Activated CD4-positive, alpha-beta T cell treated with anti-CD3 and anti-CD28 coated beads, Interleukin-2, Interleukin-4, amounts not matched to agents 100 ng/mL and 50 ng/mL, durations not matched to agents 16 hours and 8 hours (primary cell): ENCODE measurements at places on chromosomes 1 and 21.
A peak's percentile ranks its signal among the peaks of the same experiment; 100 is the strongest.

GRCh38 chr21:27776925-27777553 lies 810.2 kb upstream of the ADAMTS5 start:
- DNase-seq = no peak

GRCh38 chr1:61504852-61505390 lies 220.0 kb downstream of the TM2D1 start:
- no peak for DNase-seq

- no peak for DNase-seq
These were observed 23.4 kb upstream of the POU2F1 start for GRCh38 chr1:167197236-167197635.

DNA sequence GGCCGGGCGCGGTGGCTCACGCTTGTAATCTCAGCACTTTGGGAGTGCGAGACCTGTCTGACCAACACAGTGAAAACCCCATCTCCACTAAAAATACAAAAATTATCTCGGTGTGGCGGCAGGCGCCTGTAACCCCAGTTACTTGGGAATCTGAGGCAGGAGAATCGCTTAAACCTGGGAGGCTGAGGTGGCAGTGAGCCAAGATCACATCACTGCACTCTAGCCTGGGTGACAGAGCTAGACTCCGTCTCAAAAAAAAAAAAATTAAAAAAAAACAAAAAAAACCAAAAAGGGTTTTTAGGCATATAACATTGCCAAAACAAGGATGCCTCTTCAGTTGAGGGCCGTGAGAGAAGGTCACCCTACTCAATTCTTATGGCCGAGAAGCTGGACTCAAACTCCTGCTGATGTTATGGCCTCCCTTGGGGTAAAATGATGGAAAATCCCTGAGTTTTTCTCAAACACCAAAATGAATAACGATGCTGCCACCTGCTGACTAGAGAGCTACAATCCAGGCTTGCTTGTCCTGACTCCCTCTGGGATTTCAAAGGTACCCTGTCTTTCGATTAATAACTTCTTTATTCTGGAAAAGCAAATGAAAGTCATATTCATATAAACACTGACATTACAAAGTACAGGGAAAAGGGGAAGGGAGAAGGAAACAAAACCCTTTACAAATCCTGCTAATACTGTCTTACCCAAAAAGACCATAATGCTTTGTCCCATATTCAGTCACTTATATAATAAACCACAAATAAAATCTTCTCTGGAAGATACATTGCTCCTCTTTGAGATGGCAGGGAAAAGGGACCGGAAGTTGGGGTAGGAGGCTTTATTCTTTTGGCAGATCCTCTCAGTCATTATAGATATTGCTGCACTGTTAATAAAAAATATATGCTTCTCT lies 10.7 kb downstream of the RAB42 start:
- DNase-seq = peak; percentile 24

DNA sequence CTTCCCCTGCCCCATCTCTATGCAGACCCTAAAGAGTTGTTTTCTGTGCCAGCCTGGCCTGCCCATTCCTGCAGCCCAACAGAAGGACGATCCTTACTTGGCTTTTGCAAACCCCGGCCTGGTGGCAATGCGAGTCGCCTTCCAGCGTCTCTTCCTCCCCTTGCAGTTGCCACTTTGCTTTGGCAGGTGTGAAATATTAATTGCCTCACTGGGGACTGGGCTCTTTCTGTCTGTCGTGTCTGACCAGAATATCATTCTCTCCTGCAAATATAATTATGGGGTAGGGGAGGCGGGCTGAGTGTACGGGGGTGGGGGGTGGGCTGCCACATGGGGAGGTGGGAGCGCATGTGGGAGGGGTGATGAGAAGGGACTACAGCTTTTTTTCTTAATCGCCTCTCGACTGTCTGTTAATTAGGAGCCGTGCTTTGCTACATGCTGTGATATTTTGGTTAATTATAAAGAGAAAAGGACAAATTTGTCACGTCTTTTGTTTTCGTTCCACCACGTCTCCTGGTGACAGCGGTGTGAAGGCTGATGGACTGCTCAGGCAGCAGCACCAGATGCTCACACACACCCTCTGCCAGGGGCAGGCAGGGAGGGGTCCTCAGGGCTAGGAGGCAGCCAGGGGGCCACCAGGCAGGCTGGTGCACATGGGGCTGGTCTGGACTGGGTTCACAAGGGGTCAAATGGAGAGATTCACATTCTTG lies 80.1 kb upstream of the CD34 start:
- DNase-seq = no peak

GRCh38 chr1:110216844-110217444 lies 6.8 kb downstream of the KCNC4 start:
- DNase-seq = peak; percentile 72

GRCh38 chr1:174975764-174976163 lies 24.0 kb upstream of the CACYBP start:
- DNase-seq = no peak

DNA sequence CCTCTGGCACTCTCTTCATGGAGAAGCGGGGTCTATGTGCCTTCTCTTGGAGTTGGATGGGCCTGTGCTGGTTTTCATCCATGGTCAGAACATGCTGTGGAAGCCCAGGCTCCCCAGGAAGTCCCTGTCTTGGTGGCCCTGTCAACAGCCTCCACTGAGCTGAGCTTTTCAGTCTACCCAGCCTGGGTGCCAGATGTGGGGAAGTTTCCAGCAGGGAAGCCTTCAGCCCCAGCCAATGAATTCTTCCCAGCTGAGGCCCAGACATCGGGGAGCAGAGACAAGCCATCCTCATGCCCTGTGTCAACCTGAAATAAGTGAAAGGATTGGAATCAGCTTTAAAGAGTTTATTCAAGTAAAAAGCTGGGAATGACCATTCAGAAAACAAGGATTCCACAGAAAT lies 75.1 kb upstream of the PGBD5 start:
- DNase-seq = no peak

DNA sequence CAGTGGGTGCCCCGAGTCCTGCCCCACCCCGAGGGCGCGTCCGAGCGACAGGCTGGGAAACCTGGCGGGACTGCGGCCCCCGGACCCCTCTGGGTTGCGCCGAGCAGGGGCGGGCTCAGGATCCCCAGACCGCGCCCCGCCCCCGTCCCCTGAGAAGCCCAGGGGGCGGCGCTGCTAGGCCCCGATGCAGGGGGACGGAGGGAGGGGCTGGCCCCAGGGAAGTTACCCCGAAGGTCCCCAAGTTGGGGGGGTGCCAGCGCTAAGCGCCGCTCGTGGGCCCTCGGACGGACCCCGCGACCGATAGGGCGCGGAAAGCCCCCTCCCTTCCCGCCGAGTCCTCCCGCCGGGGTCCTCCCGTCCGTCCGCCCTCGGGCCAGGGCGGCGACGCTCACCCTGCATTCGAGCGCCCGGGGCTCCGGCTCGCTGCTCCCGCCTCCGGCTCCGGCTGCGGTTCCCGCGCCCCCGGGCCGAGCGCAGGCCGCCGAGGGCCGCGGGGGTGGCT lies 414 bp downstream of the GPR153 start:
- DNase-seq = no peak

DNA sequence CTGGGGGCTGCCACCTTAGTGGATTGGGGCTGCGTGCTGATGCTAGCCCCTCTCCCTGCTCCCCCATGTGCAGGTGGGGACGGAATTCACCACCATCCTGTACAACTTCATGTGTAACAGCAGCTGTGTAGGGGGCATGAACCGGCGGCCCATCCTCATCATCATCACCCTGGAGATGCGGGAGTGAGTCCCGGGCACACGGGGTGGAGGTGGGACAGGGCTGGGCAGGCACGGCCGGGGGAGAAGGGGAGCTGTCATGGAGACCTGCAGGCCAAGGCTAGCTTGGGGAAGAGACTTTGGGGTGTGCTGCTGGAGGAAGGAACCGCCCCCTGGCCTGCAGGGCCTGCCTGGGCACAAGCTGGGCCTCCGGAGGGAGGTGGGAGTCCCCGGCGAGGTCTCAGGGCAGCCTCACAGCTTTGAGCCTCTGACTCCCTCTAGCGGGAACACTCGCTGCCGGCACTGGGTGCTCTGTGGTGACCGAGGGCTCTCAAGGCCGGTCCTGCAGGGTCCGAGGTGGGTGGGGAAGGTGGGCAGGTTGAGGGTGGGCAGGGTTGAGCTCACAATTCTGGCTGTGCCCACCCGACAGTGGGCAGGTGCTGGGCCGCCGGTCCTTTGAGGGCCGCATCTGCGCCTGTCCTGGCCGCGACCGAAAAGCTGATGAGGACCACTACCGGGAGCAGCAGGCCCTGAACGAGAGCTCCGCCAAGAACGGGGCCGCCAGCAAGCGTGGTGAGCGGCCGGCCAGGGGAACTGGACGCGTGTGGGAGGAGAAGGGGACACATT lies 25.0 kb upstream of the CCDC27 start:
- peak; percentile 15 for DNase-seq

GRCh38 chr1:215825056-215825455 lies 258.0 kb downstream of the KCTD3 start:
- DNase-seq = no peak

DNA sequence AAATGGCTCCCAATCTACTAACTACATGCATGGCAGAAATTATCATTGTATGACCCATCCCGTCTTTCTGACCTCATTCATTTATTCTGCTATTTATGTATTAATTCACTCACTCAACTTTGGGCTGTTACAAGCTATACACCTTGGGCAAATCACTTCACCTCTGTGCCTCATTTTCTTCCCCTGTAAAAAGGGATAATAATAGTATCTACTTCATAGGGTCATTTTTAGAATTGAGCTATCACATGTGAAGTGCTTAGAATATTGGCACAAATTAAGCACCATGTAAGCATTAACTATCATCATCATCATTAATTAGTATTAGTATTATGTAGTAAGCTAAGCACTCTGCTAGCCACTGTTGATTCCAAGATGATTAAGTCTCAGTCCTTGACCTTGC lies 52.1 kb downstream of the NMNAT2 start:
- no peak for DNase-seq

DNA sequence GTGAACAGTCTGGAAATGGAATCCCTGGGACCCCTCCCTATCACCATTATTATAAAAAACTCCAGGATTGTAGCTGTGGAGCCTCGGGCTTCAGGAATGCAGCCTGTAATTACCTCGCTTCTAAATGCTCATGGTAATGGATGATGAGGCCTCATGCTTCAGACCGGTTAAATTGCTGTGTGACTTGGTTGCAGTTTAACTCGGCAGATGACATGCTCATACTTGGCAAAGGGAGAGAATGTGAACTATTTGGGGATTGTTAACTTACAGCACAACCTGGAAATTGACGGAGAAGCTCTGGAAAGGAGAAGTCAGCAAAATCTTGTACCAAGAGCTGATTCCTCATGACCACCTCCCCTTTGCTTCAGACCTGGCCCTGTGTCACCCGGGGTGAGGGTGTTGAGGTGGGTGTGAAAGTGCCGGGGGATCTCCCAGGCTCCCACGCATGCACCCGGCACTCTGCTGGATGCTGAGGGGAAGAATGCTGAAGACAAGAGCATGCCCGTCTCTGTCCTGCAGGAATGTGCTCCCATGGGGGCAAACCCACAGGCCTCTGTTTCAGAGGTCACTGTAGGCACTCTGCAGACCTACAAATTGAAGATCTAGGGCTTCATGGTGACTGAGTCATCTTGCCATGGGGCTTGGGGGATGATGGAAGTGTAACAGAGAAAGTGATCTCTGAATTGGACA lies 364.8 kb downstream of the RPS6KC1 start:
- DNase-seq = no peak

- DNase-seq = no peak
These were observed 220.9 kb upstream of the JUN start for GRCh38 chr1:59004755-59005154.

- DNase-seq = no peak
These were observed 22.9 kb downstream of the ARHGEF10L start for GRCh38 chr1:17562375-17562774.

- no peak for DNase-seq
These were observed 1457.5 kb downstream of the KCNT2 start for GRCh38 chr1:195150768-195151167.

DNA sequence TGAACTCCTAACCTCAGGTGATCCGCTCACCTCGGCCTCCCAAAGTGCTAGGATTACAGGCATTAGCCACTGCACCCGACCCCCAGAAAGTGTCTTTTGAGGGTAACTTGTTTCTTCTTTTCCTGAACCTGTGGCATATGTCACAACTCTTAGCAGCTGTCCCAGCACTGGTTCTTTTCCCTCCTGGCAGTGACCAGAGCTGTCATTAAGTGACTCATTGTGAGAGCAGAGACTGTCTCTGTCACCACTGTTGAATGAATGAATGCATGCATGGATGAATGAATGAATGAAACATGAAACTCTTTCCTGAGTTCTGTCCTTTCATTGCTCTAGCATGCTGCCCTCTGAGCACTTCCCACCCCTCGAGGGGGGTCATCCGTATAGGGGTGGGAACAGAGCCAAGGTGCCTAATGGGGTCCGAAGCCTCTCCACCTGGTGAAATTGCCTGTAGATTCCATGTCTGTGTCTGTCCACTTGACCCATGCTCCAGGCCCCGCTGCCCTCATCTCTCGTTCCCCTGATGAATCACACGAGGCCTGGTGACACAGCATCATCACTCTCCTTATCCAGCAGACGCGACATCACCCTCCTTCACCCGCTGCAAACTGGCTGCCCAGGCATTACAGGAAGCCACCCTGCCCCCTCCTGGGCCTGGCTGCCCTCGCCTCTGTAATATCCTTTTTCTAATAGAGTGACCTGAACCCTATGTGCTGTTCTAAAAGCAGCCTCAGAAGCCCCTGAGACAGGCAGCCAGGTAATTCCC lies 75.0 kb downstream of the IGSF21 start:
- no peak for DNase-seq

GRCh38 chr1:231186356-231187115 lies 24.7 kb downstream of the TRIM67 start:
- no peak for DNase-seq

DNA sequence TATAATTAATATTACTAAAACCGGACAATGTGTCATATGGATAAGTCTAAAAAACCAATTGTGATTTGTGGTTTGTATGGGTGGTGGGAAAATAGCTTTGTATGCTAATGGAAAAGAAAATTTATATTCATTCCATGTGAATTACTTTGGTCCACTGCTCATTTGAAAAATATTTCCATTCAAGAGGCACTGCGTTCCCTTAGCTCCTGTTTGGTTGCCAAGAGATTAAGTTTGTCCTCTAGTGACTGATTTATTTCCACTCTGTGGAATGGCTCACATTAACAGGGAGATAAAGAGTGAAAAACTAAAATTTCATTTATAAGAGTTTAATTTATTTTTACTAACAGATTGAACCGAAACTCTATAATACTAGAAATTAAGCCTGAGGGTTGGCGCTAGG lies 744.1 kb upstream of the CHRM3 start:
- DNase-seq = no peak

DNA sequence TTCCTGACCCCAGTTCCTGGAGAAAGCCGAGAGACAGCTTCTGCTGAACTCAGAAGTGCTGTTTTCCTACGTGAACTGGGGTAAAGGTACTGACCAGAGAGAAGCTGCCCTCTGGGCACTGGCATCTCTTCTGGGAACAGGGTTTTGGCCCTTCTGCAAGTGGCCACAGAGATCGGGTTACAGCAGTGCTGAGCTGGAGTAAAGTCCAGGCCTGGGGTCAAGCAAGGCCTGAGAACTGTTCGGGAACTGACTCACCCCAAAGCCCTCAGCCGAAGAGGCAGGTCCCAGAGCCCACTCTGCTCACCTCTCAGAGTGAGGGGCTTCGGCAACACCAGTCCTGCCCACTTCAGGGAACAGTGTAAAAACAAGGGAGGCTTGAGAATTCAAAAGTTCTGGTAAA lies 177.2 kb upstream of the RUNX1 start:
- DNase-seq = no peak
